ENCODE measurements at places on chromosomes 1 and 21.
A peak's percentile ranks its signal among the peaks of the same experiment; 100 is the strongest.

- no peak for DNase-seq
Measured at GRCh38 chr1:175878775-175879174, 135.4 kb upstream of the TNR start.

DNA sequence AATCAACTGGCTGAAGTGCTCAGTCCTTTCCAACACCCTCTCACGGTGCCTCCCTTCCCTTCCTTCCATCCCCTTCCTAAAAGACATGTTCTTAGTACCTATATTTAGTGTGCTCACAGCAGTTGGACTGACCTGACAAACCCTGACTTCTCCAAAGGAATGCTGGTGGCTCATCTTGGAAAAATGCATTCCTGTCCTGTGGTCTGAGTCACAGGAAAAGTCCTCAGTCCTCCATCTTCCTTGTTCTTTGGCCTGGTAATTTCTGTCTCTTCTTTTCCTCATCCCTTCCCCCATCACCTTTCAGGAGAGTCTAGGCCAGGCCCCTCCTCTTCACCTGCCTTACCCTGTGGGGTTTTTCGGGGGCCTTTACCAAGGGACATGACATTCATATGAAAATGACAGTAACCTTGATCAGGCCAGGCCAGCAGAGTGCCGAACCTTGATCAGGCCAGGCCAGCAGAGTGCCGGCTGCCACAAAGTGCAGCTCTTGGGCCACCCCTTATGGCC lies 7.2 kb downstream of the ATP1B1 start:
- no peak for DNase-seq

GRCh38 chr21:38958323-38958705 lies 152.6 kb downstream of the ETS2 start:
- no peak for DNase-seq

GRCh38 chr1:159009704-159010361 lies at the start of gene IFI16:
TSS of gene IFI16 (plus strand) at chr1:159009907. CDS start at chr1:159014681, 4,774 bp downstream.
- DNase-seq, result peak; percentile 0

- DNase-seq, result no peak
Measured at GRCh38 chr1:28538286-28538685, 14.6 kb upstream of the TRNAU1AP start.

DNA sequence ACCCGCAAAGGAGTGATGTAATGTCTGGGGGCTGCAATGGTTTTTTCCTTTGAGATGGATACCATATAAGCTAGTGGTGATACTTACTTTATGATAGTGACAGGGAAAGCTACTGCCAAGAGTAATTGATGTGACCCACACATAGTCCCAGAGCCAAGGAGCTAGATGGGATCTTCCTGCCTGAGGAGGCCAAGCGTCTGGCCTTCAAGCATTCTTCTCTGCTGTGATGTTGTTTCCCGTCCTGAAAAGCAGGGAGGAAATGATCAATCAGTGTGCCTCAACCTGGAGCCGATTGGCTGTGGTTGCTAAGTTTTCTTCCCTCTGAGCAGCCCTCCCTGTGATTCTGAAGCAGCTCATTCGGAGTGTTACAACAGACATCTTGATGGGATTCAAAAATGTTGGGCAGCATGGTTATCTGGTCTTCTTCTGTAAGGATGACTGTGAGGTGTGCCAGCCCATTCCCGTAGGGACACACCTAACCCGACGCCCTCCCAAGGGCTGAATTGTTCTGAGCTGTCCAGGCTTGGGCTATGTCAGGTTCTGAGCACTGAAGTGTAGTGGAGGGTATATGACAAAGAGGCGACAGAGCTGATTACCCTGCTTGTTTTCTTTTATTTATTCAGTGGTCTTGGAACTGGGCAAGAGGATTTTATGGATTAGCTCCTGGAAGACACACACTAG lies 56.7 kb downstream of the UCK2 start:
- DNase-seq, result no peak

- no peak for DNase-seq
Measured at GRCh38 chr21:39645331-39645730, 32.6 kb downstream of the B3GALT5 start.

GRCh38 chr21:17795146-17796036 lies 23.8 kb downstream of the C21orf91 start:
- no peak for DNase-seq

- DNase-seq, result no peak
Measured at GRCh38 chr1:194908643-194909042, 1699.6 kb downstream of the KCNT2 start.

DNA sequence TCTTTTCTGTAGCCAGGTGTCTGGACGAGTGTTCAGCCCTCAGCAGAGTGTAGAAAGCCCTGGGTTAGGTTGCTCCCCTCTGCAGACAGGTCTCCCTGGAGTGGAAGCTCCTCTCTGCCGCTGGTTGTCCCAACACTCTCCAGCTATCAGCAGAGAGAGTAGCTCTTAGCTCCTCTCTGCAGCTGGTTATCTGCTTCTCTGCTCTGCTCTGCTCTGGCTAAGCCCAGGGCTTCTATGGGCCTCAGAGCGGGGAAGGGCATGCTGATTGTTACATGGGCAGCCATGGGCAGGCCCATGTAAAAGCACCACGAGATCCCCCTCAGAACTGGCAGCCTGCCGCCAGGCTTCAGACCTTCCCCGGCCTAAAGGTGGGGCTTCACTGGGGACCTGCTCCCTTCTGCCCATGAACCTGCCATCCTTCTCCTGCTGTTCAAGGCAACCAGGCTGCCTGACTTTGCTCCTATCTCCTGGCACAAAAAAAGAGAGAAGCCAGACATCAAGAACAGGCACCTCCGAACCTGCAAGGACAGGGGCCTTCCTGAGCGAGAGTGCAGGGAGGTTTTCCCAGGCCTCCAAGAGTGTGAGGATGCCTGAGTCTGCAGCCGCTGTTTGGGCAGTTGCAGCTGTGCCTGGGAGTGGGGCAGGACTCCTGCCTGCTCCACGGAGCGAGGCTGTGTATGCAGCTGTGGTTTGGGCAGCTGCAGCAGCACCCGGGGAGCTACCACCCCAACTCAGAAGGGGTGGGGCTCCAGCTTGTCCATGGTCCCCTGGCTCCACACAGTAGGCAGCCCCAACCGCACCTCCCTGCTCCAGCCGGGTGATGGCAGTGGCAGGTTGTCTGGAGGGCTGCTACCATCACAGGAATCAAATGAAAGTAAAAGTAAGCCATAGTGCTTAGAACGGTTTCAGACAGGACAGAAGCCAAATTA lies 973.7 kb downstream of the LTN1 start:
- no peak for DNase-seq

DNA sequence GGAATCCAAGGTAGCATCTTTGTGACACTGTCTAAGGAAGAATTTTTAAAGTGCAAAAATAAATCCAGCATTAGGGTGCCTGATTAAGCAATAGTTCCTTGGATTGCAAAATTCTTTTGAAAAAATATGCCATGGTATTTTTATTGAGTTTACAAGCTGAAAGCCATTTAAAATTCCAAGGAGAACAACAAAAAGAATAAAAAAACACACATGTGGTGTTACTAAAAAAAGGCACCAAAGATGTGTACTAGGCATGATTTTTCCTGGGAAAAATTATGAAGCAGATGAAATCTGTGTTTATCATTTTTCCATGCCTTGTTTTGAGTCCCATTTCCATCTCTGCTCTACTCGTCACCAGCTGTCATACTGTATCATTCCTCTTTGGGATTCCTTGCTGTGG lies 157.0 kb upstream of the ZNHIT6 start:
- no peak for DNase-seq

GRCh38 chr1:68308034-68308433 lies 75.7 kb upstream of the WLS start:
- DNase-seq, result peak; percentile 13

DNA sequence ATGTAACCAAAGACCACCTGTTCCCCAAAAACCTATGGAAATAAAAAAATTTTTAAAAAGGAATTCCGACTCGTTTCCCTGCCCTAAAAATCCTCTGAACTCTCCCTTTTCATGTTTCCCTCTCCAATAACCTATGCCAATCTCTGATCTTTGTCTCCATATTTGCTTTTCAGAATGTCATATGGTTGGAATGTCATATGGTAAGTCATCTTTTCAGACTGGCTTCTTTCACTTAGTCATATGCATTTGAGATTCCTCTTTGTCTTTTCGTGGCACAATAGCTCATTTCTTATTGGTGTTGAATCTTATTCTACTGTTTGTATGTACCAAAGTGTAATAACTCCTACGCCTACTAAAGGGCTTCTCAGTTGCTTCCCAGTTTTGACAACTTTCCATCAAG lies 117.5 kb downstream of the BACH1 start:
- DNase-seq, result no peak

DNA sequence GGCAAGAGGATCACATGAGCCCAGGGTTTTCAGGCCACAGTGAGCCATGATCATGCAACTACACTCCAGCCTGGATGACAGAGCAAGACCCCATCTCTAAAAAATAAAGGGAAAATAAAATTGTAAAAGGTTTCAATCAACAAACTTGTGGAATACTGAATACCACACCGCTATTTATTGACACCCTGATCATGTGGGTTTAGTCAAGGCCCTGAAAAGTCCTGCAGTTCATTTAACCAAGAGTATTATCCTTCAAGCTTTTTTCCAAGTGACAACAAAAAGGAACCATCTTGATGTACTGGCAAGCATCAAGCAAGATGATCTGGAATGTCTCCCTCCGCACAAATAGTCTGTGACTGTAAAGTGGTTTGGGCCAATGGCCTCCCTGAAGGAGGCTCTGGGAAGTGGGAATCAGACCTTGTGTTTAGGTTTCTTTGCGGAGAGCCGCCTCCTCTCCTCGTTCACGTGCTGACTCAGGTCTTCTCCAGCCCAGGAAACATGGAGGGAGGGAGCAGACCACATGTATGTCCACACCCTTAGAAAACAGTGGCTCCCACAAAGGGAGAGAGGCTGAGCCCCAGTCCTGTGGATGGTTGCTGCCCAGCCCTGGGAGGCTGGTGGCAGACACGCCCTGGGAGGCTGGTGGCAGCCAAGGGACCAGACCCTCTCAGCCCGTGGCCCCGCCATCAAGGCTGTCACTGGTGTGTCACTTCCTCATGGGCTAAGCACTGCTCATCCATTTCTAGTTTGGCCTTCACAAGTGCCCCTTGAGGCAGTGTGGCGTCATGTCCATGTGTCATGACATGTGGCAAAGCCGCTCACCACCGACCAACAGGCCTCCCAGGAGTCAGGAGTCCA lies 56.7 kb downstream of the RIPK4 start:
- DNase-seq, result no peak

GRCh38 chr1:51058858-51059257 lies 43.2 kb upstream of the C1orf185 start:
- no peak for DNase-seq

DNA sequence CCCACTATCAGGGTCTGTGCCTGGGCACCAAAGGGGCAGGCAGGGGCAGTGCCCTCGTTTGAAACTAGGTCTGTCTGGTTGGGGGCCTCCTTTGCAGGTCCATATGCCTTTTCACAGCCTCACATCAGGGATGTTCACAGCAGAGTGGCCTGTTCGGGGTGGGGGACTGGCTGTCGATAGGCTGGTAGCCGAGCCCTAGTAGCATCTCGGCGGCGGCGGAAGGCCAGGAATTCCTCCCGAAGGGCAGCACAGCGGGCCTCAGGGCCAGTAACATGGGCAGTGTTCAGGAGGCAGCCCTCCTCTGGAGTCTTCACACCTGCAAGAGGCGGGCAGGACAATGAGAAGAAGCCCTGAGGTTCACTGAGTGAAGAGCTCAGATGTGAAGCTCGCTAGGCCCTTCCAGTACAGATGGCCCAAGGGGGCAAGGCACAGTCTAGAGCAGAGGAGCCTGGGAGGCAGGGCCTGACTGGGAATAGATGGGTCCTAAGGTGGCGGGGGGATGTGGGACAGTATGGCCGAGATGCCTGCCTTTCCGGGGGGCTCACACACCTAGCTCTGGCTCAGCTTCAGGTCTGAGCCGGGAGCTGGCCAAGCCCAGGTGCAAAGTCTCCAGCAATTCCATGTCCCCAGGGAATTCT lies 2.0 kb upstream of the TAGLN2 start:
- DNase-seq, result no peak

DNA sequence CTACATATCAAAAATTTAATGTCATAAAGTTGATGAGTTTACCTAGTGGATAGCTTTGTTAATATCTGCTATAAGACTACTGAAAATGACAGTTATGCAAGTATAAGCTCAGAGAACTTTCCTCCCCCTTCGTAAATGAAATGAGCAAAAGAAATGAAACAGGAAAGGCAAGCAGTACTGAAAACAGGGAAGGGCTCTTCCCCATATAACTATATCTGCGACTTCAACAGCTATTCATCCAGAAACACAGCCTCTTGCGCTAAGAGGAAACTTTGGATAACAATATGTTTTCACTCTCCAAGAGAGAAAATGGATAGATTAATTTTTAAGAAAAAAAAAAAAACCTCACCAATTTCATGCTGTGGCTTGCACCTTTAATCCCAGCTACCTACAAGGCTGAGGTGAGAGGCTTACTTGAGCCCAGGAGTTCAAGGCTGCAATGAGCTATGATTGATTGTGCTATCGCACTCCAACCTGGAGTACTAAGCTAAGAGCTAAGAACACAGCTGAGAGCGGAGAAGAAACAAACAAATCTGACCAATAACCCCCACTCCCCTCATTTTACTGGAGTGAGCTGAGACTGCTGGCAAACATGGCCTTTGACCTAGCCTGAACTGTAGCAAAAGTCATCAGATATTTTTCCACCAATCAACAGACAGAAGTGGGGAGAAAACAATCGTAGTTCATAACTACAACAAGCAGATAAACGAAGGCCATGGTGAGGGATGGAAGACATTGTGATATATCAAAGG lies 29.0 kb downstream of the METTL18 start:
- no peak for DNase-seq

DNA sequence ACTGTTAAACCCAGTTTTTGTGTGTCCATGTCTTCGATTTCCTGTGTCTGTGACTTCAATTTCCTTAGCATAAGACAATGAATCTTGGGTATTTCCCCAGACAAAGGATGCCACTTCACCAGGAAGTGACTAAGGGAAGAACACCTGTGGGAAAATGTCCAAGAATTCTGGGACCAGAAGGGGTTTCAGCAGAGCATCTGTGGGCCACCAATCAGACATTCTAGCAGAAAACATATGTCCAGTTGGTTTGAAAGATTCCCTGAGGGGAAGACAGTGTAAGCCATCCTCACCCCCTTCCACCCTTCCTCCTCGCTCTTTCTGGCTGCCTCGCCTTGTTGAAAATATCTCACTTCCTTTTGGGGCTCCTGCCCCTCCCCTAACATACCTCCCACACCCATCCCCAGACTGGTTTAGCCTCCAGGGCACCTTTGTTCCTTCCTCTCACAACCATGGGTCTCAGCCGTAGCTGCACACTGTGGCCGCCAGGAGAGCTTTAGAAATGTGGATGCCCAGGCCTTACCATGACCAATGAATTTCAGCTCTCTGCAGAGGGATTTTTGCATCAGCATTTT lies 25.5 kb upstream of the IFNAR1 start:
- no peak for DNase-seq
